ENCODE measurements at places on chromosomes 6 and 20.

- DNase-seq = peak; percentile 84
These were observed at the start of gene MAP7 for GRCh38 chr6:136550330-136551071. MAP7 (minus strand) TSS chr6:136550422; CDS start chr6:136550408, 14 bp downstream.

DNA sequence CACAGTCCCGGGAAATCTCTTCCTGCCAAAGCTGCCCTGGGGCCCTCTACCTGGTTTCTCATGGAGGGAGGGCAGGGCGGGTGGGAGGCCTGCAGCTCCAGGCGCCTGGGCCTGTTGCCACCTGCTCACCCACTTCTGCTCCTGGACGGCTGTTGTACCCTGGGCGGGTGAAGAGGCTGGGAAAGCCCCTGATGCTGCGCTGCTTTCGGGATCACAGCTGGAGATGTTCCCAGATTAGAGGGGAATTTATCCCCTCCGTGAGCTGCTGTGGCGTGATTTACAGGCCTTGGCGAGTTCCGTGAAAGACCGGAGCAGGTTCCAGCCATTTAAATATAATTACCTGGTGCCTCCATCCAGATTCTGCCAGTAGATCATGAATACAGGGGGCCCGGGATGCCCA is 12.3 kb upstream of the VSTM2L start:
- no peak for DNase-seq

- no peak for DNase-seq
These were observed 302.8 kb upstream of the JARID2 start for GRCh38 chr6:14943116-14943515.

- DNase-seq = no peak
These were observed 677.4 kb upstream of the CHD6 start for GRCh38 chr20:42295592-42295991.
